ENCODE measurements at places on chromosomes 16 and 17. TPM values are rescaled to one million over a fixed set of nuclear protein-coding genes. Genes with fewer than 3 reads are reported as not detected.

The SMIM36 gene
- total RNA-seq: not detected

The TMEM132E gene
- total RNA-seq: not detected

The CCL8 gene
- 0.13 TPM for total RNA-seq

The FADS6 gene
- total RNA-seq: not detected

The CRYBA1 gene
- not detected for total RNA-seq

The CDK5R1 gene
- 1.6 TPM for total RNA-seq

The RRAD gene
- total RNA-seq: 1.0 TPM

The CDH5 gene
- 263 TPM for total RNA-seq

The IL4R gene
- 13.5 TPM for total RNA-seq

The KRTAP4-6 gene
- total RNA-seq: not detected

The PSMD3 gene
- 95.8 TPM for total RNA-seq

The ZP2 gene
- total RNA-seq: not detected

The ESRP2 gene
- total RNA-seq: 2.1 TPM

The IL17C gene
- total RNA-seq: not detected

The PYY gene
- not detected for total RNA-seq

The NMT1 gene
- 82.6 TPM for total RNA-seq

The ODAD4 gene
- total RNA-seq: 0.25 TPM

DNA sequence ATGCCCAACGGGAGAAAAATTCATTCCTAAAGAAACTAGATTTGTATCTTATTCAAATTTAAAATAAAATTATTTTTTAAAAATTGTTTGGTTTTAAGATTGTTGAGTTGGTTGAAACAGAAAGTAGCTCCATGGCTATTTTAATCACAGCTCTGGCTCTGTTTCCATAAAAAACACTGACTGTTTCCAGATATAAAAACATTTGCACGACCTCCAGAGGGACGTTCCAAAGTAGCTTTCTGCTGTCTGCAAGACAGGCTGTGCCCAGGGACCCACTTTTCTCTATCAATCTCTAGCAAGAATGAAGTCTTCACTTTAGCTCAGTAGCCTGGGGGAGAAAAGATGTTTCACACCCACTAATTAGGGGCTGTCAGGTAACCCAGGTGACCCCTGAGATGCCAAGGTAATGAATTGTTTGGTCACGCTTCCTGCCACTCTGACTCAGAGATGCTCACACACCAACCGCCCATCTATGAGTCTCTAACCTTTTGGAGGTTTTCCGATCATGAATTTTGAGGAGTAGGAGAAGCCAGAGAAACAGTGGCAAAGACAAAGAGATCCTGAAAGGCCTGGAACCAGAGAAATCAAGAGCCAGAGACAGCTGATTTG lies 220.1 kb upstream of the SOX9 start:
- DNase-seq: no peak

DNA sequence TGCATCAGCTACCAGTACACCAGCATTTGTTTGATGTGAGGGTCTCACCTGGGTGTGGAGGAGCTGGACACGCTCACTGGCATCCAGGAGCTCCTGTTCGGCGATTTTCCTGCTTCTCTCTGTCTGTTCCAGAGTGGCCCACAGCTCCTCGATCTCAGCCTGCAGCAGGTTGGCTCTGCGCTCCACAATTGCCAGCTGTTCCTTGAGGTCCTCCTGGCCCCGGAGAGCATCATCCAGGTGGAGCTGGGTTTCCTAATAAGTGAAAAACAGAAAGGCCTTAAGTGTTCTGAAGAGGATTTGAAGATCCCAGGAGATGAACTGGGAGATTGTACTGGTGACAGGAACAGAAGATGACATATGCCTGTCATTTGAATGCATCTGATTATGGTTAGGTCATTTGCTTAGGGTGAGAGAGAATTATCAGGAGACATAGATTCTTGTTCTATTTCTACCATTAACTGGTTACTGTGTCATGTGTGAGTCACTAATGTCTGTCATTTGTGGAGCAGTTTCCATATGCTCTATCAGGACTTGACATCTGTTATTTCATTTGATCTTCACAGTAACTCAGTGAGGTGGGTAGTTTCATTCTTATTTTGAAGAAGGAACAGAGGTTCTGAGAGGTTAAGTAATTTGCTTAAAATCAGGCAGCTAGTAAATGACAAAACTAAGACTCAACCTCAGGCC lies 21.5 kb upstream of the MYH13 start:
- no peak for DNase-seq

GRCh38 chr16:81900456-81900855 lies 110.8 kb downstream of the SDR42E1 start:
- no peak for DNase-seq

DNA sequence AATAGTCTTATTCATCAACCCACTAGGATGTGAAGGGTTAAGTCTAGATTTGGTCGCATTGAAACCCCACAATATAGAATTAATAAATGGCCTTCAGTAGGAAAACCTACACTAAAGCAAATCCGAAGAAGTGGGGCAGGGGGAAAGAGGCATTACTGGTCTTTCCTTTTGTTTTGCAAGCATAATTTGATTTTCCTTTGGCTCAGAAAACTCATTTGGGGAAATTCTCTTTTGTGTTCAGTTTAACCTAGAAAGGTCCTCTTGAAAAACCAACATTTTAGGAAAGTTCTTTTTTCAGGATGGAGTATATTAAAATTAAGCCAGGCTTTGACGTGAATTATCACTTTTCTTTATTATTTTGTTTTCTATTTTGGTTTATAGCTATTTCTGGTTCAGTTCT lies 31.7 kb downstream of the ERCC4 start:
- no peak for DNase-seq

DNA sequence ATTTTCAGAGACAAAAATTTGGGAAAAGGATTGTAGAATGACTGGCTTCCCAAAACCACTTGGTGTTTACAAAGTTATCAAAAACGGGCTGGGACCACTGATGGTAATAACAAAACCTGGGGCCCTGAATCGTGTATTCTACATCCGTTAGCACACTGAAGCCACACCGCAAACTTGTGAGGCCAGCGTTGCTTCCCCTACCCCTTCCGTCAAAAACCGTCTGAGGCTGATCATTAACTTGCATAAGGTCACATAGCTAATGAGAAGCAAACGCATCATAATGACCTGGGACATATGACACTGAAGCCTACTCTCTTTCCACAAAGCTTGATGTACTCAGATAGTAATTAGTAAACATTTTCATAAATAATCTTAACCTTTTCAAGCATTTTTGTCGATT lies 704.3 kb downstream of the MAF start:
- DNase-seq: no peak

GRCh38 chr17:56679115-56679776 lies 85.7 kb downstream of the NOG start:
- peak; percentile 54 for DNase-seq

GRCh38 chr16:81350306-81350615 lies 35.5 kb downstream of the GAN start:
- DNase-seq: no peak

DNA sequence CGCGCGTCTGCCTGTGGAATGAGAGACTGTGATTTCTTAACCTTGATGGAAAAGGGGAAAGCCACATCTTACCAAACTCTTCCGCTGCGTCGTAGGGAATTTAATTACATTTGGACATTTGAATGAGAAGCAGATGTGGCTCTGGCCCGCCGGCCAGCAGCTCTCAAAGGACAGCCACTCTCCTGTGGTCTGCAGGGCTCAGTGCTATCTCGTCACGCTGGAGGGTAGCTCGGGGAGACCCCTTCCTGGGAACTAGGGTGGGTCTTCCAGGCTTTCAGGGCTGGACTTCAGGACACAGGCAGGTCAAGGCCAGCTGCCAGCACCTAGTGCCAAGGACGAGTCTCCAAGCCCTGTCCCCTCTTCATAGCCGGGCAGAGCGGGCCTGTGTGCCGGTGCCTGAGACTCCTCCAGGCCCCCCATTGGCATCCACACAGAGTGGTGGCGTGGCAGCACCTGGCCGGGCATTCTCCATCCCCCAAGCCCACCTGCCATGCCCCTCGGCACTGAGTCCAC lies 15.9 kb upstream of the TBX2 start:
- DNase-seq: no peak

DNA sequence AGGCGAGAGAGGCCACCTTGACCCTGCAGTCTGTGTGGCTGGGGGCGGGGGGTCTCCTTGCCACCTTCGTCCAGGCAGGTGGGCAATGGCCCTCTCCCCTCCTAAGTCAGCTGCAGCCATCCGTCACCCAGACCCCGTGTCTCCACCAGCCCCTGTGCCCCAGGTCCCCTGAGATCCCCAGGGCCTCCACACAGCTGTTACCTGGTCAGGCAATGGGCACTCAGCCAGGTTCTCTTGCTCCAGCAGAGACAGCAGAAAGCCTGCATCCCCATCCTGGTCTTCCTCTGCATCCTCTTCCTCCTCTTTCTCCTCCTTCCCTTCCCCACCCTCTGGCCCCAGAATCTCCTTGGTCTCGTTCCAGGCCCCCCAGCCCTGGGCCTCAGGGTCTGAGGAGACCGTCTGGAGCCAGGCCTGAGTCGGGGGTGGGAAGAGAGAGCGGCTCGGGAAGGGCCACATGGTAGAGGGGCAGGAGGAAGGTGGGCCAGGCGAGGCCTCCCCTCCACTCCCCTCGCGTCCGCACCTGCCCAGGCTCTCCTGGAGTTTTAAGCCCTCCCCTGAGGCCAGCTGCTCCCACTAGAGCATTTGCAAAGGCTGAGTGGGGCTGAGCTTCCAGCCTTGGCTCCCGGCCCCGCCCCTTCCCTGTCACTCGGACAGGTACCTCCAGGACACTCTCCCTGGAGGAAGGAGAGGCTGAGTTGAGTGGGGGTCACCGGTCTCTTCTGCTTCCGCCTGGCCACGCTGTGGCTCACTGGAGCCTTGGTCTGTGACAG lies at the start of gene PABPN1L:
TSS of gene PABPN1L (minus strand) at position 510 of the 770 bp plus-strand sequence. CDS start at position 456, 54 bp downstream.
- DNase-seq: no peak

- DNase-seq: no peak
These were observed 9.6 kb upstream of the RNF112 start for GRCh38 chr17:19401321-19402010.

DNA sequence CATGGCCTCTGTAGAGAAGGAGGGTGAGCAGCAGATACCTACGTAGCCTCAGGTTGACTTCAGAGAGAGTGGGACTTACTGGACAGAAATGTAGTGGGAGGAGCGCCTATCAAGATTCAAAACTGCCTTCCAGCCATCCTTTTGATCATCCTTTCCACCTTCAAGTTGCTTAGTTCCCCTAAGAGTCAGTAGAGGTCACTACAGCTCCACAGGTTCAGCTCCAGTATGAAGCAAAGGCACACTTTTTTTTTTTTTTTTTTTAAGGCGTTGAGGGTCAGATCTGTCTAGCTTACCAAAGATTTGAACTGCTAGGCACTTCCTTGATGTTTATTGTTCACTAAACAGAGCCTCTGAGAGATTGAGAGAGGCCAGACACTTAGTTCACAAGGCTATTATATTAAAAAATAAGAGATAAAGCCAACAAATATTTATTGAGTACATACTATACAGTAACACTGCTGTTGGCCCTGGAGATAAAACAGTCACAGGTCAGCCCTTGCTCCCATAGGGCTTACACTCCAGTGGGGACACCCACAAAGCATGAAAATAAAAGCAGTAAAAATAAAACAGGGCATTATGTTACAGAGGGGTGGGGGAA lies 3.1 kb downstream of the RNF227 start:
- peak; percentile 79 for DNase-seq

- DNase-seq: no peak
These were observed 183.4 kb downstream of the ZNF18 start for GRCh38 chr17:11813871-11814270.

GRCh38 chr17:40873255-40873654 lies 6.2 kb upstream of the KRT12 start:
- DNase-seq: no peak

DNA sequence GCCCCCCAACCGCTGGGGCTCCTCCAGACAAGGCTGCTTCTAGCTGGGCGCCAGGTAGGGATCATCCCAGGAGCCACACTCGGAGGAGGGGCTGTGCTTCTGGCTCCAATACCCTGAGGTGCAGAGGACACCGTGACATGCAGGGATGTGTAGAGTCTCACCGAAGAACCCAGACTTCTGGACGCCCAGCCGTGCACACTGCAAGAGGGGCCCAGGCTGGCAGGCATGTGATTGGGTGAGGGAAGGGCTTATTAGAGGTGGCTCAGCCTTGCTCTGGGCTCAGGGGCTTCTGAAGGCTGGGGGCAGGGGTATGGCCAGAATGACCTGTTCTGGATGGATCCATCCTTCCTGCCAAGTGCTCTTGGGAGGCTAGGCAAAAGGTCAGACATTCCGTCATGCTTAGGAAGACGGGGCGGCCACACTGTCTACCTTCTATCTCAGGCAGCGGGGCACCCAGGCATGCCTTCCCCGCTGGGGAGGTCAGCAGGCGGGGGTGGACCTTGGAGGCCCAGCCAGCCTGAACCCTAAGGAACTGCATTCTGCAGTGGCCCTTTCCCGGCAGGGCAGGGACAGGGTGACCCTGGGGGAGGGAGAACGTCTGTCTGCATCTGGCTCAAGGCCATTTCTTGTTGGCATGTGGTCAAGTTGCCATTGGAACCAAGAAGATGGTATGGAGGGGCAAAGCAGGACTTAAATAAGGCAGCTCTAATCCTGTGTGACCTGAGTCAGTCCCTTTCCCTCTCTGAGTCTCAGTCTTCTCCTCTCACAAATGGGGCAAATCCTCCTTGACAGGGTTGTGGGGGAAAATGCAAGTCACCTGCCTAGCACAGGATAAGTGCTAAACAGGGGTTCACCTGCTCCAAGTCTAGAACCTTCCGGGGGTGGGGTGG lies 5.8 kb upstream of the ADGRG1 start:
- no peak for DNase-seq

- DNase-seq: no peak
These were observed 56.0 kb upstream of the FA2H start for GRCh38 chr16:74830648-74831047.

- no peak for DNase-seq
These were observed 15.1 kb downstream of the TIMM22 start for GRCh38 chr17:1011760-1012735.

- DNase-seq: no peak
These were observed 11.4 kb downstream of the CCR7 start for GRCh38 chr17:40553694-40554534.
